ENCODE measurements at places on chromosomes 7 and 10.

- DNase-seq, result no peak
Observed at GRCh38 chr7:133502498-133502897, 249.6 kb downstream of the EXOC4 start.

DNA sequence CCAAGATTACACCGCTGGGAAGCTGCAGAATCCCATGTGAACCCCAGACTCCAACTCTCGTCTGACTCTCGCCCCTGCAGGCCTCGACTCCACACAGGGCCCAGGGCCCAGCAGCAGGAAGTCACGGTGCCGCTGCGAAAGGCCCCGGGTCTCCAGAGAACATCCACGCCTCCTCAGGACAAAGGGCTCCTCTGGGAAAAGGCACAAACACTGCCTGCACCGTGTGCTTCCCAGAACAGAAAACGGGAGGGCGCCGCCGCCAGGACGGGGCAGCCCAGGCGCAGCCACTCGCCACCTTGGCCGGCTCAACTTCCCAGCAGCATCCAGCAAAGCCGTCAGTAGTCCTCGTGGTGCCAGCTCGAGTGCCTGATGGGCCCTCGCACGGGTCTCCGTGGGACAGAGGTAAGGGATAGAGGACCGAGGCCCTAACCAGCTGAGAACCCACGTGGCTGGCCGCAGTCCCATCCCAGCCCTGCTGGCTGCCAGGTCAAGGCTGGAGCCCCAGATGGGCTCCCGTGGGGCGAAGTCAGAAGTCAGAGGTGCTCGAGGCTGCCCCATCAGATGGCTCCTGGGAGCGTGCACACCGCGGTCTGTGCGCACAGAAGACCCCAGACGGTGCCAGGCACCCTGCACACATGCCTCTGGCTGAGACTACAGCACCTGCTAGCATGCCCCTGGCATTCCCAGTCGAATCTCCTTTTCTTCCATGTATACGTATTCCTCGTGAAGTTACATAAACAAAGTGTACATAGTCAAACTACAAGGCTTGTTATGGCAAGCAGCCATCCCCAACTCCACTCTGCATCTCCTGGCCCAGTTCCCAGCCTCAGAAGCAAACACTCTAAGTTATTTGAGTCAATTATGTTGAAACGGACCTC is 60.2 kb downstream of the MAD1L1 start:
- no peak for DNase-seq

GRCh38 chr7:94590526-94591162 is 65.3 kb downstream of the SGCE start:
- no peak for DNase-seq

GRCh38 chr10:93386631-93387369 is 95.3 kb downstream of the MYOF start:
- DNase-seq, result no peak

- DNase-seq, result no peak
Observed at GRCh38 chr10:59281861-59282260, 80.5 kb downstream of the FAM13C start.

DNA sequence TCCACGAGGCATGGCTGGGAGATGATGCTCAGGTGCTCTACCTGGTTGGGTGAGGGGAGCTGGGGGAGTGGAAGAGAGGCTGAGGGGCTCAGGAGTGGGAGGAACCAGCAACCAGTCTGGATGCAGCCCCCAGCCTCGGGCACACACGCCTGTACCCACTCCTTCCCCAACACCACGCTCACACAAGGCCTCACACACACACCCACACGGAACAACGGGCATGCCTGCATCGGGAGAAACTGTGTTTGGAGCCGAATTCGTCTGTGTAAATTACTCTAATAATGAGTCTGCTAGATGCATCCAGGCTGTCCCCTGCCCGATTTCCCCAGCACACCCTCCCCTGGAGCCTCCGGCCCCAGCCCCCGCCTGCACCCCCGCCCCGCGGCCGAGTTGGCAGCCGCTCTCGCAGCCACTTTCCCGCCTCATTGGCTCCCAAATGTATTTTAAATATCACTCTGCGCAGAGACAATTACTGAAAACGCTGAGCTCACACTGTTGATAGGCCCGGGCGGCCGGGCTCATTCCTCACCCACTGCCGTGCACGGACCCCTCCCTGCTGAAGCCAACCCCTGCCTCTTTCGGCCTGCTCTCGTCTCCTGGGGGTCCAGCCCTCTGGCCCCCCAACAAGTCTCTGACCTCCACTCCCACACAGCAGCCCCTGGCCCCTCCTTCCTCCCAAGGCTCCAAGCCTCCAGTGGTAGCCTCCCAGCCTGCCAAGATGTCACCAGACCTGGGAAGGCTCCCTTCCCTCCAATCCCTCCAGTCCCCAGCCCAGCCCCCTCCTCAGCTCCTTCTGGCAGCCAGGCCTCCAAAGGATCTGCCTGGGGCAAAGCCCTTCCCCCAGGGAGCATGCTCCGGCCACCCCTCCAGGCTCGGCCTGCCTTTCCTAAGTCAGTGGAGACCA is 11.1 kb downstream of the H2BK1 start:
- DNase-seq, result no peak

DNA sequence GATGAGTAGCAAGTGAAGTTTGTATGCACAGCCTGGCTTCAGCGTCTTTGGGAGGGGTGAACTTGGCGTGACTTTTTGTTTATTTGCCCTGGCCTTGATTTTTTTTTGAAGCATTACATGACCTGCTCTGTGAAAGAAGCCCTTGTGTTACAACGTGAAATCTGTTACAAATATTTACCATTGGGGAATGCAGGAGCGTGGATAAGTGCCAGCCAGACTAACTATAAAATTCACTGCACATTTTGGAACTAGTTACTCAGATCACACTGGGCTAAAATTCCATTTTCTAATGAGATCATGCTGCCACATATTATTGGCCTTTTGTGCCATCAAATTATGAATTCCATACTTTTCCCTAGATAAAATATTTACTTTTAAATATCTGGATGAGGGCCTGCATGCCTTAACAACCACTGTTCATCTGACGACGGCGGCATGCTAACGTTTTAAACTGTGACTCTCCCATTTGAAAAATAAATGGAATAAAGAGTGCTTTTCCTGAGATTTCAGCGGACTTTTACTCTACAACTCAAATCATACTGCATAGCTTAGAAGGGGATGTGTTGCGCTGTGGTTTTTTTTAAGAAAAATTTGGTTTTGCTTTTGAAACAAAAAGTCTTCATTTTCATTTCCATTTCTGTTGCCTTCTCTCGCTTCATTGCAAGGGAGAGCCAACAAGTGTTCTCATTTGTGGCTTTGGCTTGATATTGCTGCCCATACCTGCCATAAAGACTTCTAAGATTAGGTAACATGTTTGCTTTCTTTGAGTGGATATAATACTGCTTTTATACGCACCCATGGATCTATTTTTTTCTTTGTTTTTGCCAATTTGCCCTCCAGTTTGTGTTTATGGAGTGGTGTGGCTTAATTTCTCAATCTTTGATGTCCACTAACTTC is 352.2 kb downstream of the TFEC start:
- DNase-seq, result no peak

DNA sequence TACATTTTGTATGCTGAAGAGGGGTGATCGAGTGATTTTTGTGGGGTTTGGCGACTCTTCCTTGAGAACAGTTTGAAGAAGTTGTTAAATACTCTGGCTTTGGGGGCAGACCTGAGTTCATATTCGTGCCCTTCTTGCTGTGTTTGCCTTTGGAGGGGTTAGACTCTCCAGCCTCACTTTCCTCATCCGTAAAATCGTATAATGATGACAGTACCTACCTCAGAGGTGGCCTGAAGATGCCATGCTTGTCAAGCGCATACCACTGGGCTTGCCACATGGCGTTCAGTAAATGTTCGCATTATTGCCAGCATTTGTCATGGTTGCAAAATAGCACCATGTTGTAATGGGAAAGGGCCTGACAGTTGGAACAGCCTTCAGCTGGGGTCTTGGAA is 1.3 kb downstream of the STK17A start:
- DNase-seq, result peak; percentile 80

Measured in RKO (cell line).